AG09319 (cell line): ENCODE measurements at places on chromosomes 13 and 19.

DNA sequence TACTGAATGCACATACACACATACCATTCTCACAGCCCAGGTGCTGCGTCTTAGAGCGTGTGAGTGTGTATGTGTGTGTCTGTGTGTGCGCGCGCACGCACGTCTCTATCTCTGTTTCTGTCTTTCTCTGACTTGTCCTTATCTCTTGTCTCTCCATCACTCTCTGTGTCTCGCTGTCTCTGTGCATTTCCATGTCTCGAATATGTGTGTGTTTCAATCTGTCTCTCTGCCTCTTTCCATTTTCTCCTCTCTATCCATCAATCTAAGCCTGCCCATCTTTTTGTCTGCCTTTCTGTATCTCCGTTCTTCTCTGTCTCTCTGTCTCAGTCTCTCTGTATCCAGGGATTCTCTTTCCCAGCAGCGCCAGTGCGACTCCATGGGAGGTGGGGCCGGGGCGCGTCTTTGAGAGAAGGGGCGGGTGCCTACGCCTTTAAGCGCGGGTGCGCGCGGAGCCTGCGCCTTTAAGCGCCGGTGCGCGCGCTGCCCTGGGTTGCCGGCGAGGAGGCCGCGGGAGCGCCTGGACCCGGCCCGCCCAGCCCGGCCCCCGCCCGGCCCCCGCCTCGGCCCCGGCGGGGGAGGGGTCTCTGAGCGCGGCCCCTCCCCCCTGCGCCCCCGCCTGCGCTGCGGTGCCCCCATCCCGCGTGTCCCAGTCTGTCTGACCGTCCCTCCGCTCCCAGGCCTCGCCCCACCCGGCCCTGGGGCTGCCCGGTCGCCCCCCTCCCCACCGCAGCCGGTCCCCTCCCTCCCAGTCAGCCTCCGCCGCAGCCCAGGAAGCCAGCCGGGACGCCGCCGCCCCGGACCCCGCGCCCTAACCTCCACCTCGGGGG lies at the start of gene LRFN3:
TSS of gene LRFN3 (plus strand) at position 464 of the 827 bp plus-strand sequence. CDS start 3,052 bp downstream, outside the sequence.
- peak; percentile 14 for DNase-seq

DNA sequence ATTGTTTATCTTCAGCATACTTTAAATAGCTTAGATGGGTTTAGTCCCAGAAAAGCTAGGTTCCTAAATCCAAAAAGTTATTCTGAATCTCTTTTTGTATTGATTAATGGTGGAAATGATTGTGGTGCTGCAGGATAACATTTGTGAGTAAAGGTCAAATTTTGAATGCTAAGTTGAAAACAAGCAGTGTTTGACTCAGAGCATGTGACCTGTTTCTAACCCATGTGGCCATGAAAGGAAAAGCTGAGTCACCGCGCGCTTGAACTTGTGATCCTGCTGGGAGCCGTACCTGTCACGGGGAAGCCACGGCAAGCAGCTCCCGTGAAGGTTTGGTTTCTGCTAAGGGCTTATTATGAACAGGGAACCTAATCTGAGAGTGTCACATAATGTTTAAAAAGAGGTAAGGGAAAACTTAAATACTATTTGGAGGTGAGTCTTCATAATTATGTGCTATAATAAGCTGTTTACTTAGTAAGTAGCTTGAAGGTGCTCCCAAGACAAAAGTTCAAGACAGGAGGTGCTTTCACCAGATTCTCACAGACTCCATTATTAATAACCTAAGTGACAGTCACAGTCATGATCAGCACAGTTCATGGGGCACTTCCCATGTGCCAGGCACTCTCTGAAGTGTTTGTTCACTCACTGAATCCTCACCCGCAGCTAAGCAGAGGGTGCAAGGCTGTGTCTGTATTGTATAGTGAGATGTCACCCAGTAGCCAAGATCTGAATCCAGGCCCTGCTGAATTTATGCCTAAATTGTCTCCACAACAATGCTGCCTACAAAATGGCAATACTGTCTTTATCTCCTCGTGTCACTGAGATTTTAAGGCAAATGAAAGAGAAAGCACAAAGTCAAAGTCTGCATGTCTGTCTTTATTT lies 286.5 kb downstream of the MYO16 start:
- peak; percentile 85 for DNase-seq

GRCh38 chr13:100014621-100015020 lies 33.0 kb downstream of the ZIC2 start:
- DNase-seq = no peak

DNA sequence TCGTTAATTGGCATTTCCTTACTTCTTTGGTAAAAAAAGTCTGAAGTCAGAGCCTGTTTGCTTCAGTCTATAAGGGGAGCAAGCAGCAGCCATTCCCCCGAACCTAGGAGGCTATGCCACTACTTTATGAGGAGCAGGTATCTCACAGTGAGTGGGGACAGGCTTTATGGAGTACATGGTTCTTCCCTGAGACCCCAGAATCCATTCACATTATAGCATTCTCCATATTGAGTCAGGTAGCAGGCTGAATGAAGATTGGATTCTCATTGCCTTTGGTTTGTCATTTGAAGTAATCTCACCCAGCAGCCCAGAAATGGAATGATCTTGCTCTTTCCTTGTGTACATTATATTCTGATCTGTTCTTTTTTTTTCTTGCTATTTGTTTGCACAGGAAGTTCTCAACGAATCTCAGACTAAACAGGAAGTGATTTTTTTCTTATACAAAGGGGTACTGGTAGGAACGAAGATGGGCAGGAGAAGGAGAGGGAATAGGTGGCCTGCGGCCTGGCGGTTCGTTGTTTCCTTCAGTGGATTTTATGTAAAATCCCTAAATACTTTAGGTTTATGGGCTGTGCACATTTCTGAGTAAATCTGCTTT lies 74.4 kb downstream of the ARHGAP35 start:
- DNase-seq = no peak

DNA sequence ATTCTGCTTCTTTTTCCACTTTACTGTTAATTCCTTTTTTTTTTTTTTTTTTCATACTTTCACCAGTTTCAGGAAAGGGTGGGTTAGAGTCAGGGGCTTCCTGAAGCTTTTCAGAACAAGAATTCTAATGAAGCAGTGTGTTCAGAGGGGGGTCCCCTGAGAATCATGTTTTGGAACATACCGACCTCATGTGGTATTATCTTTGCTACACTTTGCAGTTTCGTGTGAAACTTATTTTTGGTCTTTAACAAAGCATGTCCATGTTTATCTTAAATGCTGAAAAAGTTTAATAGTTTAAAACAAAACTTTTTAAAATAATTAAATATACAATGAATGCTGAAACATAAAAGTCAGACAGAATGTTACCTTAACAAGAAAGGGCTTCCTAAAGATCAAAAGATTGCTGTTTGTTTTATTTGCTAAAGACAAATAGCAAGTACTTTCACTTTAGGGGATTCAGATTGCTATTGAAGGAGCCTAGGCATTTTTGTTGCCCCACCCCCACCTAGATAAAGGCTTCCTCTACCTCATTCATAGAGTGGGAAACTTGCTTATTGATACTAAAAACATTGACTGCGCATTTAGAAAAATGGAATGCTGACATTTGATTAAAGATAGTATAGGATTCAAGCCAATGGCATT lies 21.1 kb upstream of the POMP start:
- DNase-seq = no peak
